Stimulated activated CD8-positive, alpha-beta memory T cell treated with anti-CD3 and anti-CD28 coated beads, Interleukin-4, amount 100 ng/mL, for 4 hours (primary cell): ENCODE measurements at places on chromosomes 3 and 15.

DNA sequence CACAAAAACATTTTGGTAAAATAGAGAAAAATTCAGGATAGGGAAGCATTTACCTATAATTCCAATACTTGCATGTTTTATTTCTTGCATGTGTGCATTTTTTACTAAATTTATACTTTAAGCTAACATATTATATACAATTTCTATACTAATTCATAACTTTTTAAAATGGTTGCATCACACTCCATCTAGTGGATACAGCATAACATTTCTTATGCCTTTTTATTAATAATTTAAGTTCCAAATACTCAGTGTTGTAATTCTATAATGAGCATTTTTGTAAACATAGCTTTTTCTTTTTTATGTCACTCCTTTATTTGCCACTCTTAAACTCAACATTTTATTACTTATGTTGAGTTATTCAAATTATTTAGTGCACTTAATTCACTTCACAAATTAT is 477.7 kb downstream of the ZBBX start:
- no peak for DNase-seq

GRCh38 chr3:126613479-126614188 is 41.3 kb downstream of the TXNRD3 start:
- no peak for DNase-seq

- no peak for DNase-seq
Observed at GRCh38 chr15:86595741-86596140, 516.1 kb downstream of the AGBL1 start.

DNA sequence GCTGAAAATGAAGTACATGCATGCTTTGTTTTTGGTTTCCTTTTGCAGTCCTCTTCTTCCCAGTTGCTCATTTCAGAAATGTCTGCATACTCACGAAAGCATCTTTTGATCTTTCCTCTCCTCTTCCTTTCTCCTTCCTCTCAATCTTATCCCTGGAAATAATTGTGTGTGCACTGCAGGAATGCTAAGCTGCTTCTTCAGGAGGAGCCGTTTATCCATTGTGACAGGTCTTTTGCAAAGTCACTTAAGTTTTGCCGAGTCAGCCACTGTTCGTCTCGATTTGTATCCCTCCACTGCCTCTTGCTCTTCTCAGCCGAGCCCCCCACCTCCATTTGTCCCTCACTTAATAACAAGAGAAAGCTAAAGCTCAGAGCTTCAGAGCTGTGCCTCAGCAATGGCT is 597.6 kb downstream of the AGBL1 start:
- DNase-seq, result no peak

GRCh38 chr3:195845483-195845882 is 33.8 kb upstream of the MUC4 start:
- no peak for DNase-seq

GRCh38 chr3:114332342-114333179 is 38.7 kb downstream of the TIGIT start:
- DNase-seq, result no peak

GRCh38 chr3:54270816-54271526 is 148.6 kb downstream of the CACNA2D3 start:
- DNase-seq, result no peak

DNA sequence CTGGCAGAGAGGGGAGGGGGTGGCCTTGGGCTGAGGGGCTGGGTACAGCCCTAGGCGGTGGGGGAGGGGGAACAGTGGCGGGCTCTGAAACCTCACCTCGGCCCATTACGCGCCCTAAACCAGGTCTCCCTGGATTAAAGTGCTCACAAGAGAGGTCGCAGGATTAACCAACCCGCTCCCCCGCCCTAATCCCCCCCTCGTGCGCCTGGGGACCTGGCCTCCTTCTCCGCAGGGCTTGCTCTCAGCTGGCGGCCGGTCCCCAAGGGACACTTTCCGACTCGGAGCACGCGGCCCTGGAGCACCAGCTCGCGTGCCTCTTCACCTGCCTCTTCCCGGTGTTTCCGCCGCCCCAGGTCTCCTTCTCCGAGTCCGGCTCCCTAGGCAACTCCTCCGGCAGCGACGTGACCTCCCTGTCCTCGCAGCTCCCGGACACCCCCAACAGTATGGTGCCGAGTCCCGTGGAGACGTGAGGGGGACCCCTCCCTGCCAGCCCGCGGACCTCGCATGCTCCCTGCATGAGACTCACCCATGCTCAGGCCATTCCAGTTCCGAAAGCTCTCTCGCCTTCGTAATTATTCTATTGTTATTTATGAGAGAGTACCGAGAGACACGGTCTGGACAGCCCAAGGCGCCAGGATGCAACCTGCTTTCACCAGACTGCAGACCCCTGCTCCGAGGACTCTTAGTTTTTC is 4.9 kb downstream of the ISL2 start:
- DNase-seq, result no peak

DNA sequence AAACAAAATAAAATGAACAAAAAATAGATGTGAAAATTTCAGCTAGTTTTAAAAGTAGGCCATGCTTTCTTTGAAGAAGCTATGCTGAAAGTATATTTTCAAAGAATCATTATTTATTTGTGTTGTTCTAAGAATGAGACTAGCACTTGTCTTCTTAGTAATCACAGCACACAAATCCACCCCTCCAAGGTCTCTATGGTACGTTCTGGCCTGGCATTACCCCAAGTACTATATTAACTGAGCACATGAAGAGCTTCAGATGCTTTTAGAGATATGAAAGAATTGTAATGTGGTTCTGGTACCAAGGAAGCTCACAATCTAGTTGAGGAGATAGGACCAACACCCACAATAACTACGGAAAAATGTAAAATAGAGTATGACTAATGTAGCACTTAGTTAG is 416.5 kb downstream of the PLCL2 start:
- DNase-seq, result no peak

DNA sequence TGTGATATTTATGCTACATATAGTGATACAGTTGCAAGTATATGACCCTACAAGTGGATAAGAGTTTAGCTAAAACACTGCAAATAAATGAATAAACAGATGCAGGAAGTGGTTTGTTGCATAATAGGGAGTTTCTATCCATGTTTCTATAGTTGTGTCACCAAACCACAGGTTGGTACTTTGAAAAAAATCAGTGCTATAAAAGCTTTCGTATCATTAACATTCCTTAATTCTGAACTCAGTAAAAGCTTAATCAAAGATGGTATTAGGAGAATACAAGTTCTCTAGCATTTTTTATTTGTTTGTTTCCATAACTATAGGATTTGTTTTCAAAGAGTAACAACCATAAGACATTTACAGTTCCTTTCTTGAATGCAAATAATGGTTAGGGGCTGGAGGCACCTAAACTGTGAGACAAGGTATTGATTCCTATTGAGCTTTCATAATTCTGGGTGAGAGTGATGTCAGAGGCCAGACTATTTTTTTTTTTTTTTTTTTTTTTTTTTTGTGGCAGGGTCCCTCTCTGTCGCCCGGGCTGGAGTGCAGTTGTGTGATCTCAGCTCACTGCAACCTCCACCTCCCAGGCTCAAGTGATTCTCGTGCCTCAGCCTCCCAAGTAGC is 29.6 kb downstream of the CPOX start:
- no peak for DNase-seq

DNA sequence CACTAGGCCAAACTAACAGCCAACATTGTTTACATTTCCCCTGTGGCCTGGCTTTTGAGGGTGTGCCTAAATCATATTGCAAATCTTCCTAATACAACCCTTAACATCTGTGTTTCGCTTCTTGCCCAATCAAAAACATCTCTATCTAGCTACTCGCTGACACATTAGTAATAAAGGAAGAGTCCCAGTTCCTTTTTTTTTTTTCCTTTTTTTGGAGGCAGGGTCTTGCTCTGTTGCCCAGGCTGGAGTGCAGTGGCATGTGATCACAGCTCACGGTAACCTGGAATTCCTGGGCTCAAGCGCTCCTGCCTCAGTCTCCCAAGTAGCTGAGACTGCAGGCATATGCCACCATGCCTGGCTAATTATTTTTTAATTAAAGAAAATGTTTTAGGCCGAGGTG is 2.1 kb upstream of the SRPRB start:
- no peak for DNase-seq

GRCh38 chr3:134753999-134754742 is 40.9 kb upstream of the EPHB1 start:
- no peak for DNase-seq

- no peak for DNase-seq
Observed at GRCh38 chr3:134381831-134382442, 7.7 kb upstream of the AMOTL2 start.
